ENCODE measurements at places on chromosomes 6 and 20.
A peak's percentile ranks its signal among the peaks of the same experiment; 100 is the strongest.

- peak; percentile 44 for DNase-seq
Measured at GRCh38 chr20:59042151-59042795, at the start of gene PRELID3B. PRELID3B (minus strand) TSS chr20:59042786; CDS start chr20:59042730, 56 bp downstream.

GRCh38 chr20:24166412-24166811 is 177.8 kb upstream of the GGTLC1 start:
- no peak for DNase-seq

- no peak for DNase-seq
Measured at GRCh38 chr6:49531774-49532569, 18.5 kb upstream of the C6orf141 start.

GRCh38 chr6:119350202-119350951 is 816 bp upstream of the MAN1A1 start:
- peak; percentile 38 for DNase-seq

DNA sequence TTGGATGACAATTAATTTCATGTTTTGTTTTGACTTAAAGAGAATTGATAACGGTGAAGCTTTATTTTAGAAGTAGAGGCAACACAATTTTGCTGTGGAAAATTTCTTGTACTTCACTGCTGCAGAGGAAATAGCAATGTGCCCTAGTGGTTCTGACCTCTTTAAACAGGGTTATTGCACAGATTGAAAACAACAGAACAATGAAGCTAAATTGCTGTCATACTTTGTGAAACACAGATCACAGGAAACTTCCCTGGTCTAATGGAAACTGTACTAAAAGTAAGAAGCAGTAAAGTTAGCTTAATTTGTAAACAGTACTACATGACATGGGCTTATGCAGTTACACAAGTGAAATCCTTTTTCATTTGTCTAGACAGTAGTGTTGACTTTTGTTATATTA is 31.3 kb downstream of the OR2A4 start:
- no peak for DNase-seq

DNA sequence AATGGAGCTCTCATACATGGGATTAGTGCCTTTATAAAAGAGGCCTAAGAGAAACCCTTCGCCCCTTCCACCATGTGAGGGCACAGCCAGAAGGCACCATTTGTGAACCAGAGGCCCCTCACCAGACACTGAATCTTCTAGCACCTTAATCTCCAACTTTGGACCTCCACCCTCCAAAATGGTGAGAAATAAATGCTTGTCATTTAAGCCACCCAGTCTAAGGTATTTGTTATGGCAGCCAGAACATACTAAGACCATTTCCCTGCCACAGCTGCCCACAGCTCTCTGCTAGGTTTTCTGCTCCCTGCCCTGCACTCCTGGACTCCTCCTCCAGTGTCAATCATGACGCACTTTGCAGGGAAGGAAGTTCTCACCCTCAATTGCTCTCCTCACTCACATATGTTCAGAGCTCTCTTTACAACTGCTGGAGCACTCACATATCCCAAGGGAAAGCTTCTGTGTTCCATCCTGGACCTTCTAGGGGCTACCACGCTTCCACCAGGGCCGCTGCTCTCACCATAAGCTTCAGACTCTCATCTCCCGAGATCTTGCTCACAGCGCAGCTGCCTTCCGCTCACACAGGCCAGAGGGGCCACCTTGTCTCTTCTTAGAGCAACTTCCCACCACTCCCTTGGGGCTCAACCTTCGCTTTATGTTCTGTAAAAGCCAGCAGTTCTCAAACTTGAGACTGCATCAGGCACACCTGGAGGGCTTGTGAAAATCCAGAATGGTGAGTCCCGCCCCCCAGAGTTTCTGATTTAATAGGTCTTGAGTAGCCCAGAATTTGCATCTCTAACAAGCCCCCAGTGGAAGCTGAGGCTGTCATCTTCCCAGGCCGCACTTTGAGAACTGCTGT is 1.6 kb upstream of the LY86 start:
- no peak for DNase-seq

GRCh38 chr20:23116311-23117089 is 30.4 kb upstream of the CD93 start:
- no peak for DNase-seq

DNA sequence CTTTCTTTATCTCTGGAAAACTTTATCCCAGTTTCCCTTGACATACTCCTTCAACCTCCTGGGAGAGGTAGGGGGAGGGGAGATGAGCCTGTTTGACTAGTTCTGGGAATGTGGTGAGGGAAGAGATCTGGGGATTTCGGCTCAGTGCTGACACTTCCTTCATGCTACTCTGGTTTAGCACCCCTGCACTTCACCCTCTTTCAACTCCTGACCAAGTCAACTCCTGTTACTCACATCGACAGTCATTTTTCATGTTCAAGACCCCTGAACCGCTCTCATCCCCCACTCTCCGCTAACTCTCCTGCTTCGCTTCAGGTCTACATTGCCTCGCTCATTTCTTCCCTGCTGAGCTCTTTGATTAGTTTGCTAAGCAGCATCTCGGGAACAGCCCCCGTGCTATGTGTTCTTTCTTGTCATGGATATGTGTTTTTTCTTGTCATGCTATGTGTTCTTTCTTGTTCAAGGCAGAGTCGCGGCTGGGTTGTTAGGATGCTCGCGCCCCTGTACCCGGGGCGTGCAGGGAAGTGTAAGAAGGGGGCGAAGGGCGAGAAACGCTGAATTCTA is 16.6 kb upstream of the TRIM27 start:
- peak; percentile 65 for DNase-seq

DNA sequence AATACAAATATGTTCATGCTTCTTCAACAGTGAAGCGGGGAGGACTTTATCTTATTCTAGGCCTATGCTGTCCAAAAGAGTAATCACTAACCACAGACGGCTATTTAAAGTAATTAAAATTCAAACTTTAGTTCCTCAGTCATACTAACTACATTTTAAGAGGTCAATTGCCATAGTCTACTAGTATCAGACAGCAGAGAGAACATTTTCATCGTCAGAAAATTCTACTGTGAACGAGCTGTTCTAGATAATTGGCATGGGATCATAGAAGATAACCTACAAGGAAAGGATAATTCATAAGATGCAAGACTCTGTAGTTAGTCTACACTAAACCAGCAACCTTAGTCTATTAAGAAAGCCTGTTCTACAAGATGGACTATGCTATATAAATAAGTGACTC is 44.4 kb downstream of the PRKN start:
- DNase-seq, result no peak

DNA sequence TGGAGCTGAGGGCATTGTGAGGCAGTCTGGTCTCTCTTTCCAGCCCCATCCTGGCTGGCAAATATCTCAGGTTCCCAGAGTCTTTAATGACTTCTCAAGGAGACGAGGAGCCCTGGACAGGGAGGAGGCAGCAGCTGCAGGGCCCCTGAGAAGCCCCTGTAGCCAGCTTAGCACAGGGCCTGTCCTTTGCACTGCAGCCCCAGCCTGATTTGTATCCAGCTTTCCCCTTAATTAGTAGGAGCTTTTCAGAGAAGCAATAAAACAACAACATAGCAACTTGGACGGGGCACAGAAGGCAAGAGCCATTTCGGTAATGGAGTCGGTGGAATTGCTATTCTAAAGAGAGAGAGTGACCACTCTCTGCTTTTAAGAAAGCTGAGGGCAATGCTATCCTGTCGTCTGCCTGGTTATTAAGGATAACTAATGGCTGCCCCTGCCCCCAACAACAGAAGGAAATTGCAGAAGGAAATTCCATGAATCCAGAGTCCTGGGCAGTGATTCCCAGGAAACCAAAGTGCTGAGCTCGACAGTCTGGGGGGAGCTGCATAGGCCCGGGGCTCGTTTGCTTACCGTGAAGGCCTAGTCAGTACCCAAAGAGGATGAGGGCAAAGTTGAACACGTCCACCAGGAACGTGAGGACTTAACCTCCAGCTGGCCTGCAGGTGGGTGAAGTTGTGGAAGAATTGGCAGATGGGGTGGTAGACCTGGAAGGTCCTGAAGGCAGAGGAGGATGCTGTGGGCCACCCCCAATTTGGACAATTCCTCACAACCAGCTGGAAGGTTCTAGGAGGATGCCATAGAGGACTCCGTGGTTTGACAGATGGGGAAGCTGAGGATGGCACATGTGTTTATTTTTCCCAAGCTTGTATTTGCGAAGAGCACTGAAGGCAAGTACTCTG is 50.3 kb downstream of the NPEPL1 start:
- no peak for DNase-seq

DNA sequence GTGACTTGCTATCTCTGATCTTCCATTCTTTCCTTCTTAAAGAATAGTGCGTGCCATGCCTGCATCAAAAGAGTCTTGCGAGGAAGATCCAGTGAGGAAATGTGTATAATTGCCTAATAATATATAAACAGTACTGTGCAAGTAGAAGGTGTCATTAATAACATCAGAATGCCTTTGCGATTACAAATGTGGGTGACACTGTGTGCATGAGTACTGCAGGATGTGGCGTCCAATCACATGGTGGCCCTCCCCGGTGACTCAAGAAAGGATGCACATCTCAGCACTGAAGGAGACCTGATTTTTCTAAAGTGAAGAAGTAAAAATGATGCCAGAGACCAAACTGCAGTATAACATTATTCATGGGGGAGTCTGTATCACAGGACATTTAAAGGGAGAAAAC is 107.5 kb upstream of the EDN1 start:
- DNase-seq, result no peak

DNA sequence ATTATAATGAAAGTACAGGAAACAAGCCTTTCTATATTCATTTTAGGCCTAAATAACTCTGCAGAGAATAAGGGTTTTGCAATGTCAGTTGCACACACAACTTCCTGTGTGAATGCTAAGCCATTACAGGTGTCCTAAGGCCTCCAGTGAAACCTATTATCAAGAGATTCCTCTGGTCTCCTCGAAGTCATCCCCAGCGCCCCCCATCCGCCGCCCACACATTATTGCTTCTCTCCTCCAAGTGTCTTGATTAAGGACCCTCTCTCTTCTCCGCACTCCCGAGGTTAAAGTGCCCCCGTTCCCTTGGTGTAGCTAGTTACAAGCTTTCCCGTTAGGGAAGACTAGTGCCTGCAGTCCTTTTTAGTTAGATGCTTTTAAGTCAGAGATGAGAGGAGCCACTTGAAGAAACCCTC is 1.3 kb downstream of the HIVEP2 start:
- no peak for DNase-seq

GRCh38 chr20:43911066-43911465 is 3.6 kb upstream of the TOX2 start:
- DNase-seq, result no peak

- no peak for DNase-seq
Measured at GRCh38 chr20:53652859-53653517, 59.3 kb upstream of the ZNF217 start.

DNA sequence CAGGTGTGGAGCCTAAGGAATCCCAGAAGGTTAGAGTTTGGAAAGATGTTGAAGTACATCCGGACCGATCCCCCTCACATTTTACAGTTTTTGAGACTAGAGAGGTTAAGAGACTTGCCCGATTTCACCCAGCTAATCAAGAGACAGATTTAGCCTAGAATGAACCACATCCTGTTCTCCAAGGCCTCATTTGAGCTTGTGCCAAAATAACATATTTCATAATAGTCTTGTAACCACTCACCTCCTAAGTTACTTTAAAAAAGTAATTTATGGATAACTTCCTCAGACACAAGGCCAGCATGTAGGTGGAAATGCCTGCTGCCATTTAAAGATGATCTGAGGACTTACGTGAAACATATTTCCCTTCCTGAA is 39.8 kb upstream of the ARHGAP18 start:
- DNase-seq, result no peak

DNA sequence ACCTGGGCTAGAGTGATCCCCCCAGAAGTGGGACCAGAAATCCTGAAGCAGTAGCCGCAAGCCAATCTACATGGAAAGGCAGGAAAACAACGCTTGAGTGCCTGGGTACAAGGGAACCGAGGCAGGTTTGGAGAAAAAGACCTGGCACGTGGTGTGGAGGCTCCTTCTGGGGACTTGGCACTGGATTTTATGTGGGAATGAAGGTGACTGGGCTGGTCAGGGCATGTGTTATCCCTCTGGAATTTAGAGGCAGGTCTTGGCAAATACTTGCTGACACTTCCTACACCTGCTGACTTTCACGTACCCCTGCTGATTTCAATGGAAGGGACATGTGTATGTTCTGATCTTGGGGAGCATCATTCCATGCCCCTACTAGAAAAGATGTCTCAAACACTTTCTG is 25.0 kb upstream of the FAM217A start:
- no peak for DNase-seq

DNA sequence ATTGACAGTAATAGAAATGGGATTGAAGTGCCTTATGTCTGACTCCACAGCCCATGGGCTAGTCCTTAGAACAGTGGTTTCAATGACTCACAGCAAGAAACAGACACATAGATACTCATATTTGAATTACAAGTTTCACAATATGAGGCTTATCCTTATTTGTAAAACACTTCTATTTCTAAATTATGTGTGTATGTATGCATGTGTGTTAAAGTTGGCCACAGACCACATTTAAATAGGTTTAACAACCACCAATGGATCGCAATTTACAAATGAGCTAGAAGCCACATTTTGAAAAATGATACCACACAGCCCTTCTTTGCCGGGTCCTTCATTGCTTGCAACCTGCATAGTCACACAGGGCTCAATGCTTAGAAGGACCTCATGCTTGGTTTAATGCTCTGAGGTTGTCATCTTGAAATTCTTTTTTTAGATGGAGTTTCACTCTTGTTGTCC is 157.8 kb upstream of the PREP start:
- DNase-seq, result no peak

DNA sequence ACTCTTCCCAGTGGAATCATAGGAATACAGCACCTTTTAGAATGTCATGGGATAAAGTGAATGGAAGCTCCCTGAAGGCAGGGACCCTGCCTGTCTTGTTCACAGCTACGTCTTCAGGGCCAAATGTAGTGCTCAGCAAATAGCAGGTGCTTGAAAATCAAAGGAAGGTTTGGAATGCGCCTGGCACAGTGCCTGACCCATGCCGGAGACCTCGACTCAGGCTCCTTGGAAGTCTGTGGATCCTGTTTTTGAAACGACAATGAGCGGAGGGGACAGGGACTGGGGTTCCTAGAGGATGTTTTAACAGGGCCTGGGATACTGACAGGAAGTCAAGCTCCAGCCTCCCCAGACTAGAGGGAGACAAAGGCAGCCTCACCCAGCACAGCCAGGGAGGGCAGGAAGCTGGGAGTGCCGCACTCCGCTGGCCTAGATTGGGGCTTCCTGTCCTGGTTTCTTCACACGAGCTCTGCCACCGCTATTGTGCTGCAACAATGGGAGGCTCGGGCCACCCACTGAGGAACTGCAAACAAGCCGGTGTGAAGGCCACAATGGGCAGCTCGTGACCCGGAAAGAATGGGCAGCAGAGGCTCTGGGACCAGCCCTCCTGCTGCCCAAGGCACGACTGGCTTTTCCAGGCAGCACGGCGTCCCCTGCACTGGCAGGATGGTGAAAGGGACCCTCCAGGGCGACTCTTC is 76.7 kb downstream of the PREX1 start:
- DNase-seq, result peak; percentile 41
